ENCODE measurements at places on chromosomes 5 and 9.

GRCh38 chr5:115558388-115558956, 13.9 kb upstream of the FEM1C start:
- no peak for DNase-seq

- DNase-seq = no peak
Measured at GRCh38 chr5:179268966-179269693, 76.1 kb downstream of the ADAMTS2 start.

DNA sequence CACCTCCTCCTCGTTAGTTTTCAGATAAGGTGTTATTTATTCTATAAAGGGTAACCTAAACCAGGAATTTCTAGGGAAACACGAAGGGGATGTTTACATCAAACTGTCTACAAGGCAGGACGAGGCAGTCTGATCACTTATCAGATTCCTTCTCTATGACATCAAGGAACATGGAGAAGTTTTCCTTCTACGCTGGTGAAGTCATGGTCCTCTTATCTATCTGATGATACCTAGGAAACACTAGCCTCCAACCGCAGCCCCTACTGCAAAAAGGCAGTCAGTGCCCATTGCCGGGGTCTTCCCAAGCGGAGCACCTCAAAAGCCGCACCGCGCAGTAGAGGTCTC, 1.5 kb downstream of the MPDZ start:
- no peak for DNase-seq

- no peak for DNase-seq
Measured at GRCh38 chr5:23428705-23429104, 78.7 kb upstream of the PRDM9 start.

DNA sequence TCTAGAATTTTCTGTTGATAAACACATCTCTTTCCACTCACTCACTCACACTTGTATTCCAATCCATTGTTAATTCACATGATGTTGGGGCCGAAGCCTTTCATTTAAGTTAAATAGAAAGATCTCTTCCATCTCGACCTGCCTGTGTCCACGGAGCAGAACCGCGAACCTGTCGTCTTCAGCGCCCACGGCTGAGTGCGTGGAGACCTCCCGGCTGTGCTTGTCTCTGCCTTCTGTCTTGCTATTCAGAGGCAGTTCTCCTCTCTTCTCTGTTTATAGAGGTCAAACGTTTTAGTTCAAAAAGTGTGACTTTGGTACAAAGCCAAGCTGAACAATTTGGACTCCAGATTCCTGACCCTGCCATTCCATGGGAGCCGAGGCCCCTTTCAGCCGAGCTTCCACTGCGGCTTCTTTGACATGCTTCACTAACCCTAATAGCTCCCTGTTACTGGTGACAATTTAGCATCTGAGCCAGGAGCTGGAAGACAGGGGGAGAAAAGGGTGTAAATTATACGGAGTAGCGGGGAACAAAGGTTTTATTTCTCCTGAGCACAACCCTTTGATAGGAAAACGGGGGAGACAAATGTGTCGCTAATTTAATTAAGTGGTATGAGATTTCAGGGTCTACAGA, 314.4 kb upstream of the IRX4 start:
- DNase-seq = no peak

- no peak for DNase-seq
Measured at GRCh38 chr9:93265972-93266371, 82.0 kb downstream of the WNK2 start.
